ENCODE measurements at places on chromosomes 16 and 17.

GRCh38 chr17:45409659-45410076 lies 23.0 kb downstream of the ARHGAP27 start:
- no peak for DNase-seq

DNA sequence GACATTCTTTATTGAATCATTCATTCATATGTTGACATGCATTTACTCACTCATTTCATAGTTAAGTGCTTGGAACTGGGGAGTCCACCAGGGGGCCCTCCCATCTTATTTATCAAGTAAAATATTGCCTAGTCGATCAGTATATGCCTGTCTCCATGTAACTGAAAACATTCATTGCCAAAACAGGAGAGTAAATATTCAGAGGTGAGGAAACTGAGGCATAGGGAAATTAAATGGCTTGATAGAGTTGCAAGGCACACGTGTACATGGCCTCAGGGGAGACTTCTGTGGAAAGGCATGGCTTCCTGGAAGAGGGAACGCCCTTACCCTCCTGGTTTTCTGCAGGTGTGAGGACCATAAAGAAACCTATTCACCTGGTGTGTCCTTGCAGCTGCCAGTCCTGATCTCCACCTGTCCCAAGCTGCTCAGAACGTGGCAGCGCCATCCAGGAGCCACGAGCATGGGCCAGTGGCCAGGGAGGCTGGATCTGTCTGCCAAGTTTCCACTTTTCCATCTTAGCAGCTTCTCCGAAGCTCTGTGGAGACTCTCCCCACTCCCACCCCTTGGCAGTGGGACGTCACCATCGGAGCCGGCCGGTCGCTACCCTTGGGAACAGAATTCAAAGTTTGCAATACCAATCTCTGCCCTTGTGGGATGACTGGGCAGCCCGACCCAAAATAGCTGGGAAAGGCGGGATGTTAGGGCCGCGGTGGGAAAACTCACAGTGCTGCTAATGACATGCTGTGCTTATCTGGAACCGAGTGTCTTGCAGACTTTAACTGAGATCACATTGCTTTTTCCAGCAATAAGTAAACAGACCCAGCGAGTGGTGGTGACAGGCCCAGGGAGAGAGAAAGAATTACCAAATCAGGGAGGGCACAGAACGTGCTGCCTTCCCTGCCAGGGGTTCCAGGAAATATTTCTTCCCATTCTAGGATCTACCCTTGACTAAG lies 4.1 kb upstream of the C1QTNF1 start:
- DNase-seq = peak; percentile 53

DNA sequence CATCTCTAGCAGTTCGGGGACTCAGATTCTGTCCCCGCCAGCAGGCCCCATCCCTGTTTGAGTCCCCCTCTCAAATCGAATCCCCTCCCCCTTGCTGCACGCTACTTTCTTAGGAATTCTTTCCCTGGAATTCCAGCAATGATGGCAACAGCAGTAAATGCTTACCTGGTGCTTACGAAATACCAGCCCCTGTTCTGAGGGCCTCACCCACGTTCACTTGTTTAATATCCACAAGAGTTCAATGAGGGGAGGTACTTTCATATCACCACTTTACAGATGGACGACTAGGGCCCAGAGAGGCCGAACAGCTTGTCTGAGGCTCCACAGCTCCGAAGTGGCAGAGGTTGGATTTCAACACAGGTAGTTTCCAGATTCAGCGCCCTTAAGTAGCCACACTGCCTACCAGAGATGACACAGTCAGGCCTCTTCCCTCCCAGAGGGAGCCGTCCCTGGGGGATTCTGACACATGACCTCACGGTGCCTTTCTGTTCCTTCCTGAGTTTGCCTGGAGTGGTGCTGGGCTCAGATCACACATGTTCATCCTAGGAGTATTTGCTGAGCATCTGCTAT lies 120.7 kb upstream of the GSE1 start:
- no peak for DNase-seq

DNA sequence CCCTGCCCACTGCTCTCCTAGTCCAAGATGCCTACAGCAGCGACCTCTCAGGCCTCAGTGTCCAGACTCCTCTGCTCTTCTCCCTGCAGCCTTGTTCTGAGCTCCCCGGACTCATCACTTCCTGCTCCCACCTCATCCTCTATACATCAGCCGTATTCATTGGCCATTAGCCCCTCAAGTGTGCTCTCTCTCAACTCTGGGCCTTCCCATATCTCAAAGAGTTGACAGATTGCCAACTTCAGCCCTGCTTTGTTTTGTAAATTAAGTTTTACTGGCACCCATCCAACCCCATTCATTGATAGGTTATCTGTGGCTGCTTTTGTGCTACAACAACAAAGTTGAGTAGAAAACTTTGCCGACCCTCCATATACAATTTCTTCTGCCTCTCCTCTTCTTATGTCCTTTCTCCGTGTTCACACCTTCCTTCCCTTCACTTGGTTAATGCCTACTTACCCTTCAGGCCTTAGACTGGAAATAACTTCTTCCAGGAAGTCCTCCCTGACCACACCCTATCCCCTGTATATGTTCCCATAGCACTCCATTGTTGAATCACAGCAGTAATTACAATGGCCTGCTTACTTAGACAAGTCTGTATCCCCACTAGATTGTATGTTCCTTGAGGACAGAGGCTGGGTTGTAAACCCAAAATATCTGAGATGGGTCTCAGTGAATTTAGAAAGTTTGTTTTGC lies 63.4 kb upstream of the TANC2 start:
- DNase-seq = no peak

GRCh38 chr17:15501282-15501681 lies 33.9 kb upstream of the CDRT4 start:
- DNase-seq = no peak

- no peak for DNase-seq
Measured at GRCh38 chr16:75341564-75342307, 90.3 kb upstream of the BCAR1 start.

- DNase-seq = no peak
Measured at GRCh38 chr17:38569701-38570512, 35.8 kb downstream of the SRCIN1 start.

DNA sequence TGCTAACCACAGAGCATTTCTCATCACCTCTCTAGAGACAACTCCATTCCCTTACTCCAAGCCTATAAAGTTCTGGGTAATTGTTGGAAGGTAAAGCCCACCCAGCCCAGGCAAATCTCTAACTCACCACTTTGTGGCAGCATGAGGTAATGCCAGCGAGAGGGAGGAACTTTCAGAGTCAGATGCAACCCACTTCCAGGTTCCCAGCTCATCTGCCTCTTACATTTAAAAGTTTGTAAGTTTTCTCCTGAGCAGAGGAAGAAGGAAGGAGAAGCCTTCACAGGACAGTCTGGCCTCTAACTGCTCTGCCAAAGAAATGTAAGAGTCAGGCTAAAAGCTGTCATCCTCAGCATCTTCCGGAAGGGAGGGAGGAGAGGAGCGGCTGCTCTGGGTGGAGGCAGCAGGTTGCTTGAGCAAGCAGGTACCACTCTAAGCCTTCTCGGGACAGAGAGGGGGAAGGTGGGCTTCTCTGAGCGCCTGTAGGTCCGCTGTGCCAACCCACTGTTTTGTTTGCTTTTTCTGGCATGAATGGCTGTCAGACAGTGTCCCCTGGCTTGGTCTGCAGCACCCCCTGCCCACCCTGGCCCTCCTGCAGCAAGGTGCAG lies 1.0 kb downstream of the ZNF319 start:
- DNase-seq = no peak
